SJSA1 (cell line): ENCODE measurements at places on chromosomes 2 and 18.

DNA sequence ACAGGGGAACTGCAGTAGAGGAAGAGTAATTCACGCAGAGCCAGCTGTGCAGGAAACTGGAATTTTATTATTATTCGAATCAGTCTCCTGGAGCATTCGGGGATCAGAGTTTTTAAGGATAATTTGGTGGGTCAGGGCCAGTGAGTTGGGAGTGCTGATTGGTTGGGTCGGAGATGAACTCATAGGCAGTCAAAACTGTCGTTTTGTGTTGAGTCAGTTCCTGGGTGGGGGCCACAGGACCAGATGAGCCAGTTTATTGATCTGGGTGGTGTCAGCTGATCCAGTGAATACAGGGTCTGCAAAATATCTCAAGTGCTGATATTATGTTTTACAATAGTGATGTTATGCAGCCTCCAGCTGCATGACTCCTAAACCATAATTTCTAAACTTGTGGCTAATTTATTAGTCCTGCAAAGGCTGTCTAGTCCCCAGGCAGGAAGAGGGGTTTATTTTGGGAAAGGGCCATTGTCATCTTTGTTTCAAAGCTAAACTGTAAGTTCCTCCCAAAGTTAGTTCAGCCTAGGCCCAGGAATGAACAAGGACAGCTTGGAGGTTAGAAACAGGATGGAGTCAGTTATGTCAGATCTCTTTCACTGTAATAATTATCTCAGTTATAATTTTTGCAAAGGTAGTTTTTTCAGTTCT, 67.0 kb downstream of the ASAP2 start:
- no peak for DNase-seq

GRCh38 chr2:44746856-44747615, 194.5 kb upstream of the SIX3 start:
- DNase-seq: no peak

DNA sequence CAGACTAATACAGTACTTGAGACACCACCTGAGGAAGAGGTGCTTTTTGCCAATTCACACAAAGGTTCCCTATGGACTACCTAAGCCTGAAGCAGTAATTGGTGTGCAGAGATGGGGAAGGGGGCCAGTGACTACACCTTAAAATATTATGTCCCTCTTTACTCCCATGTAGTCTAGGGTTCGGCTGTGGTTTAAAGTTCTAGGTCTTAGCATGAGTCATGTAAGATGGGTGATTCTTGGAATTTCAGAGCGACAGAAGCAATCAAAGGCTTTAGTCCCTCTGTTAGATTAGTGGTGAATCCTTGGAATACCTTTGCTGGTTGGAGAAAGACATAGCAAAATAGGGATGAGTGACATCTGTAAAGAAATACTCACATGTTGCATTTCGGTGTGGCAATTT, 14.3 kb upstream of the CCDC85A start:
- DNase-seq: no peak

DNA sequence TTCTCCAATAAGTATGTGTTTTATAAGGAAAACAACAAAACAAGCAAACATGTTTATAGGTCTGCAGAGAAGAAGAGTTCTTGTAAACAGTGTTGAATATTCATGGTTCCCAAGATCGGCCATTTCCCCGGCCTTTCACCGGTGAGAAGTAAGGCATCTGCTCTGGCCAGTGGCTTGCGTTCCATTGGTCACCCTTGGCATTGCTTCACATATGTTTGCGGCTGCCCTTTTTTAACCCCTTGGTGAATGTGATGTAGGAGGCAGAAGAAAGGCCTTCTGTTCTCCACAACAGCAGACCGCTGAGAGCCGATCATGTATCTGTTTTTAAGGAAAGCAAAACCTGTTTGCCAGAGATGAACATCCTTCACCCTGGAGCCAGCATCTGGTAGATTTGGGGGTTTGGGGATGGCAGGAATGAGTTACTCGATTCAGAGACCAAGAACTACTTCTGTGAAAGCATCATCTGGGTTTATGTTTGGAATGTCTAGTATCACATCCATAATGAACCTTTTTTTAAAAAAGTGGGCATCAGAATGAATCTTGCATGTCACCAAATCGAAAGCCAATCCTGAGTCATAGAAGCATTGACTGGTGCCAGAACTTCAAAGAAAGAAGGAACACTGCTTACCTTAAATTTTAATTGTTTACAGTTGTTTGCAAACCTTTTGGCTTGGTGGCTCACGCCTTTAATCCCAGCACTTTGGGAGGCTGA, 112.3 kb downstream of the AGAP1 start:
- no peak for DNase-seq
